ENCODE measurements at places on chromosomes 6 and 20. TPM values are rescaled to one million over a fixed set of nuclear protein-coding genes. Genes with fewer than 3 reads are reported as not detected.

- H3K4me1 ChIP-seq: peaks cover 7% of the 10 kb centered on the region
- H3K4me3 ChIP-seq: no peak overlapping the region
- H3K36me3 ChIP-seq: peaks cover 4% of the 10 kb centered on the region
- H3K27ac ChIP-seq: no peak overlapping the region
These were observed 1.4 kb downstream of the SAMD5 start for GRCh38 chr6:147509891-147510290.

DNA sequence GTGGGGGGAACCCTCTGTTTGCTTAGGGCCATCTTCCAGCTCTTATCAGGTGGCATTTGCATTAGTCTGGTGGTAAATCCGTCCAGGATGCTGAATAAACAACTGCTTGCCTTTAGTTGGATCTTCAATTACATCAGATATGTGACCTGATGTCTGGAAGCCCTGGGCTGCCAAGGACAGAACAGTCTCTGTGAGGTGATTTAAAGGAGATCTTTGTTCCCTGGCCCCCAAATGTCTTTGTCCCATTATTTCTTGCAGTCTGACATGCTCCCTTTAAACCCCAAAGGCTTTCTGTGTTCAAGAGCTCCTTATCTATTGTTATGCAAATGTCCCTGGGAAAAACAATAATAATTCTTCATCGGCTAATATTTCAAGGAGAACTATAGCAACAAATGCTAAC lies 84.6 kb upstream of the SPTLC3 start:
- no peak overlapping the region for H3K4me3 ChIP-seq
- no peaks in the 10 kb centered on the region for H3K36me3 ChIP-seq
- no peaks in the 10 kb centered on the region for H3K27me3 ChIP-seq
- no peaks in the 10 kb centered on the region for H3K4me1 ChIP-seq
- no peak overlapping the region for H3K27ac ChIP-seq

DNA sequence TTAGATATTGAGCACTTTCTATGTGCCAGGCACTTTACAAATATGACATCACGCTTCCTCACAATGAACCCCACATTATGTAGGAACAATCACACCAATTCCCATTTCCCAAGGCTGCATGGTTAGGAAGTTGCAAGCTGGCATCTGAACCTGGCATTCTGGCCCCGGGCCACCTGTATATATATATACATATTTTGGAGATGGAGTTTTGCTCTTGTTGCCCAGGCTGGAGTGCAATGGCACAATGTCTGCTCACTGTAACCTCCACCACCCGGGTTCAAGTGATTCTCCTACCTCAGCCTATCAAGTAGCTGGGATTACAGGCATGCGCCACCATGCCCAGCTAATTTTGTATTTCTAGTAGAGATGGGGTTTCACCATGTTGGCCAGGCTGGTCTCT lies 30.4 kb downstream of the SRC start:
- H3K27ac ChIP-seq: no peak overlapping the region
- no peaks in the 10 kb centered on the region for H3K27me3 ChIP-seq
- no peak overlapping the region for H3K4me3 ChIP-seq
- H3K4me1 ChIP-seq: peaks cover 18% of the 10 kb centered on the region
- H3K36me3 ChIP-seq: no peaks in the 10 kb centered on the region

DNA sequence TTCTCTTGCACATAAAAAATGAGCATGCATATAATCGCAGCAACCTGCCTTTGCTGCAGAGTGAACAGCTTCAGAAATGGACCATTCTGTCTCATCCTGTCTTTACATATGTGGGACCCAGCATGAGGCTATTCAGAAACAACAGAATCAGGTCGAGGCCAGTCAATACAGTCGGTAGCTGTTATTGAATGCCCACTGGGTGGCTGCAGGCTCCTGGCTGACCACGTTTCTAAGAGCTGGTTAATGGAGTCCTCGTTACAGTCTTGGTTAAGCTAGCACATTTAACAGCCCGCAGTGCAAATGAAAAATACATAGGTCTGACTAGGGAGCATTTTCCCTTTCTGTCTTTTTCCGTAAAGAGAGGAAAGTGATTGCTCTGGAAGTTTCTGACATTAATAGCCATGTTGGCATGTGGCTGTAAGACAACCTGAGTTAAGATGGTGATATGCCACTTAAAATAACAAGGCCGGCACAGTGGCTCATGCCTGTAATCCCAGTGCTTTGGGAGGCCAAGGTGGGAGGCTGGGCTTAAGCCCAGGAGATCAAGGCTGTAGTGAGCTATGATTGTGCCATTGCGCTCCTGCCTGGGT lies 75.0 kb downstream of the SHLD1 start:
- H3K27ac ChIP-seq: no peak overlapping the region
- no peak for DNase-seq
- H3K27me3 ChIP-seq: no peaks in the 10 kb centered on the region
- H3K4me1 ChIP-seq: no peaks in the 10 kb centered on the region
- no peaks in the 10 kb centered on the region for H3K36me3 ChIP-seq

DNA sequence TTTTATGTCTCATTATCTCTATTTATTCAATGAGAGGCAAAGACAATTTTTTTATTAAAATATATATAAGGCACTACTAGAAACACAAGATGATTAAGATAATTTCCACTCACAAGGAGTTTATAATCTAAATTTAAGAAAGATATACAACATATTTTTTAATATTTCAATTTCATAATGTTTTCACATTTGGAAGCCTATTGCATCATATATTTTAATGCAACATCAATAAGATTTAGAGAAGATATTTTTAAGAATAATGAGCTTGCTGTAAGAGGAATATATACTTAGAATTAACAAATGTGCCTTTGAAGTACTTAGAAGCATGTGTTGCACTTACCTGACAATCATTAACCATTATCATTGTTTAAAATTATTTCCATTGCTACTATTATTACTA lies 597.7 kb upstream of the BTBD3 start:
- H3K27me3 ChIP-seq: no peaks in the 10 kb centered on the region
- H3K27ac ChIP-seq: no peak overlapping the region
- DNase-seq: no peak
- H3K36me3 ChIP-seq: no peaks in the 10 kb centered on the region

DNA sequence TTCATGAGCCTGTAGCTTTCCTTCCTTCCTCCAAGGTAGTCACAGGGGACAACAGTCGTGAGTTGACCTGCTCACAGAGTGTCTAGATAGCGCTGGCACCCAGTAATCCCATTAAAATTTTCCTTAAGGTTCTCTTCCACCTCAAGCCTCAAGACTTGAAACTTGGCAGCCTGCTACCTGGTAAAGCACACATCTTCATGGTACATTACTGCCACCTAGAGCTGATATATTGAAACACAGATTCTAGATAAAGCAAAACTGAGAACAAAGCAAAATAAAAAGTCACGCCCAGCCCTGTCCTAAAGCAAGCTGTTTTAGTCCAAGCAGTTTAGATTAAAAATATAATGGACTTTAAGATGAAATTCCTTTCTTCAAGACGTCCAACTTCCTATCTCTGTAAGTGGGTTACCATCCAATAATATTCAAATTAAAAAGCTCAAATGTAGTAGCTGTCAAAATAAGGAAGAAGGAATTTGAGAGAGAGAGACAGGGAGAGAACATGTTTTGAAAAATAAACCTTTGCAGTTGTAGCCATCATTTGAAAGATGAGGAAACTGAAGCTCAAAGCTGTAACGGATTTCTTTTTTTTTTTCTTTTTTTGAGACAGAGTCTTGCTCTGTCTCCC lies 50.7 kb upstream of the CD83 start:
- no peaks in the 10 kb centered on the region for H3K4me1 ChIP-seq
- DNase-seq: no peak
- H3K27ac ChIP-seq: no peak overlapping the region
- no peaks in the 10 kb centered on the region for H3K27me3 ChIP-seq

DNA sequence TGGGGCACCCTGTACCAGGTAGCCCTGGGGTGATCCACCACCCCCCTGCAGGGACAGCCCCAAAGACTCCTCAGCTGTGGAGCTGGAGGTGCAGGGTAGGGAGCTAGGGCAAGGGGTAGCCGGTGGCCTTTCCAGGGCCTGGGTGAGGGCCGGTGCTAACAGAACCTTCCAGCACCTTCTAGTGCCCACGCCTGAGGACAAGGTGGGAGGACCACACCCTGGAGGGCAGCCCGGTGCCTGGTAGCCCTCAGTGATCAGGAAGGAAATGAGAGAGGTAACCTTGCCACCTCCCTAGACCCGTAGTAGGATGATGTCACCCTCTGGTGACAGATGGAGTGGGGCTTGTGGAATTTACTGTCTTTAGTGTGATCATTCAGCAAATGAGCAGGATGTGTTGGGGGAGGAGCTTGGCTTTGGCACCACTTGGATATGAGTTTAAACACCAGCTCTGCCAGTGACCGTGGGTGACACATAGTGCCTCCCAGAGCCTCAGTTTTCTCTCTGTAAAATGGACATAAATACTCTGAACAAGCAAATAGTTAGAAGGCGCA lies 187.7 kb downstream of the NFATC2 start:
- no peaks in the 10 kb centered on the region for H3K4me1 ChIP-seq
- DNase-seq: peak; percentile 45
- H3K4me3 ChIP-seq: no peak overlapping the region
- no peaks in the 10 kb centered on the region for H3K36me3 ChIP-seq

DNA sequence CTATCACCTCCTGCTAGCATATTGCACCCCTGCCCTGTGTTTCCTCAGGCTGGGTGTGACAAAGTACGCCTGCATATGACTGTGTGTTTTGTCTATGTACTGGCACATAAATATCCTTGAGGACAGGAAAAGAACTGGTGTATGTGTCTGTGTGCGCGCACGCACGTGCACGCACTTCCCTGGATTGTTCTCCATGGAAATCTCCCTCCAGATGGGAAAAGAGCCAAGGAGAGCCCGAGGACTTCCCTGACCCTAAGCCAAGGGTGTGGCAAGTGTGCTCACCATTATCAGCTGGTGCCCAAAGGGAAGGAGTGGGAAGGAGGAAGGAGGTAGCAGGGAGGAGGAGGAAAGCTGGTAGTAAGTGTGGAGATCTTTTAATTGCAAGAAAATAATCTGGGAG lies 117.6 kb downstream of the HIVEP2 start:
- no peak overlapping the region for H3K27ac ChIP-seq
- H3K4me1 ChIP-seq: no peaks in the 10 kb centered on the region
- DNase-seq: no peak
- H3K4me3 ChIP-seq: no peak overlapping the region

- no peaks in the 10 kb centered on the region for H3K36me3 ChIP-seq
- H3K4me3 ChIP-seq: no peak overlapping the region
- no peak overlapping the region for H3K27ac ChIP-seq
- no peak for DNase-seq
These were observed 194.2 kb upstream of the CNR1 start for GRCh38 chr6:88360203-88360797.

Gene EPPIN
- not detected for total RNA-seq

Gene WFDC11
- not detected for total RNA-seq

Gene FOXP4
- total RNA-seq: 30.4 TPM

Gene PCK1
- 0.21 TPM for total RNA-seq

Gene CGAS
- total RNA-seq: 38.4 TPM

Gene DEFB128
- not detected for total RNA-seq

Gene NAPB
- total RNA-seq: 5.8 TPM

Gene ZNF334
- 0.28 TPM for total RNA-seq

Gene IRF4
- 0.72 TPM for total RNA-seq
